ENCODE measurements at places on chromosomes 6 and 20.

- DNase-seq = no peak
Measured at GRCh38 chr20:32443386-32443974, 85.3 kb downstream of the ASXL1 start.

DNA sequence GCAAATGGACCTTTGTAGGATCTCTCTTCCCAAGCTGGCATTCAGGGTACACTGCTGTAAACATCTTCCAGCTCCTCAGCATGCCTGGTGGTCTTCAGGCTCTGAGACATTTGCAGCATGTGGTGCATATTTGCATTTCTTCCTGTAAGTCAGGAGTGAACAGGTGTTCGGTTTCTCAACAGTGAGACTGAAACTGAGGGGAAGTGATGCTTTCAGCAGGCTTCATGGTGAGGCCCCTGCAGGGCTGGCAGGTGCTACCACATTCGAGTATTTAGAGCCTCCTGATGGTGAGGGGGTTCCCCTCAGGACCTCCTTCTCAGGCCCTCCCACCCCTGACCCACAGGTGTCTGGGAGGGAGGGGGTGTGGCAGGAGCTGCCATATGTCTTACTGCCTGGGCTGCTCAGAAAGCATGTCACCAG lies 15.1 kb downstream of the MYBL2 start:
- DNase-seq = no peak

- no peak for DNase-seq
Measured at GRCh38 chr6:105884426-105884825, 201.7 kb upstream of the PRDM1 start.

DNA sequence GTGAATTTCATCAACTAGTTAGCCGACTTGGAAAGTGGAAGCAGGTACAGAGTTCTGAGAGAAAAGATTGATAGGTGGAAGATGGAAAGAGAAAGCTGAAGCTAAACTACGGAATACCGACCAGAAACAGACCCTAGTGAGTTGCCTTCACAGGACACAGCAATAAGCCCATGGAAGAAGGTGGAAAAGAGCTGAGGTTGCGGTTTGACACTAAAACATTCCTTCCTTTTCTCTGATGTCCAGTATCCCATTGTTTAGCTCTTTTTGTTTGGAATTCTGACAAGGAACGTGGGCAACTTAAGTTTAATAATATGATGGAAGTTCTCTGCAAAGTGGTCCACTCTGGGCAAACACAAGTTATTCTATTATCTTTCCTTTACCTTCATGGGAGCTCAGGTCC lies 110.1 kb upstream of the ADTRP start:
- no peak for DNase-seq

- DNase-seq = no peak
Measured at GRCh38 chr6:74282143-74282689, 586.2 kb downstream of the CD109 start.

- no peak for DNase-seq
Measured at GRCh38 chr6:2376429-2377355, 131.3 kb upstream of the GMDS start.

- no peak for DNase-seq
Measured at GRCh38 chr20:21352703-21353102, 44.6 kb downstream of the NKX2-4 start.

- DNase-seq = no peak
Measured at GRCh38 chr6:16876201-16876600, 114.9 kb upstream of the ATXN1 start.

DNA sequence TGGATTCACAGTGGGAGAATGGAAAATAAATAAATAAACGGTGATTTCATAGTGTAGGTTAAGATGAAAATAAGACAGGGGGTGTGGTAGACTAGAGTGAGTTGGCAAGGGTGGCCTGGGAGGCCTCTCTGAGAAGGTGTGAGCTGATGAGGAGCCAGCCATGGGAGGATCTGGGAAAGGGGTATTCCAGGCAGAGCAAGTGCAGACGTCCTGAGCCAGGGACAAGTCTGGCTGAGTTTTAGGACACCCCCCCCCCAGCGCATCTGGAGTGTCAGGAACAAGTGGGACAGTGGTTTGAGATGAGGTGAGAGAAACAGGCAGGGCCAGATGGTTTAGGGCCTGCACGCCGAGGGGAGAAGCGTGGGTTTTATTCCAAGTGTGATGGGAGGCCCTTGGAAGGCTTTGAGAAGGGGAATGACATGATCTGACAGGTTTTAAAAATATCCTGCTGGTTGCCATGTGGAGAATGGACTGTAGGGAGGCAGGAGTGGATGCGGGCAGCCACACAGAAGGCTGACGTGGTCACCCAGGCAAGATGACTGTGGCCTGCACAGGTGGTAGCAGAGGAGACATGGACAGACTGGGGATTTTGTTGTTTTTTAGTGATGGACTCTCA lies 21.1 kb upstream of the CCM2L start:
- DNase-seq = no peak

DNA sequence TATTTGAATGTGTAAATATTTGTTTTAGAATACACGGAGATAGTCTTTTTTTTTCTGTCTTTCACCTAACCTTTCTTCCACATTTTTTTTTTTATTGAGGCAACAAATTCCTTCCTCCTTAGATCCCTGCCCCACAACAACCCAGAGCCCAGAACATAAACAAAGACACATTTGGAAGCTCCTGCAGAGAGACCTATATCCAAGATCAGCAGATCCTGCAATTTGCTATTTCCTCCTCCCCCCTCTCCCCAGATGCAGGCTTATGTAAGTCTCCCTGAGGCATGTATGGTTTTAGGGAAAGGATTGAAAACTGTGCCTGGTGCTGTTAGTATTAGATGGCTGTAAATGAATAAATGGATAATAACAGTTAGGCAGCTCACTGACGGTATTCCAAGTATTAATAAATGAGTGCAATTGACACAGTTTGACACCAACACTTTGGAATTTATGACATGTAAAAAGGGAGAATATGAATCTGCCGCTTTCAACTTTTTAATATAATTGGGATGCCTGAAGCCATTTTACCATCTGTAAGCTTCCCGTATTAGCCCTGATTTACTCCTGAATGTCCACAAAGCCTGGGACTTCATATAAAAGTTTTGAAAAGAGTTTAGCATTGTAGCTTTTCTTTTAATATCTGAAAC lies 608.3 kb upstream of the CITED2 start:
- no peak for DNase-seq

GRCh38 chr20:4108495-4109306 lies 93.3 kb upstream of the RNF24 start:
- peak; percentile 47 for DNase-seq

- DNase-seq = no peak
Measured at GRCh38 chr20:46347841-46348803, 39.8 kb upstream of the CDH22 start.

- DNase-seq = no peak
Measured at GRCh38 chr6:87655824-87656223, 46.2 kb downstream of the AKIRIN2 start.

DNA sequence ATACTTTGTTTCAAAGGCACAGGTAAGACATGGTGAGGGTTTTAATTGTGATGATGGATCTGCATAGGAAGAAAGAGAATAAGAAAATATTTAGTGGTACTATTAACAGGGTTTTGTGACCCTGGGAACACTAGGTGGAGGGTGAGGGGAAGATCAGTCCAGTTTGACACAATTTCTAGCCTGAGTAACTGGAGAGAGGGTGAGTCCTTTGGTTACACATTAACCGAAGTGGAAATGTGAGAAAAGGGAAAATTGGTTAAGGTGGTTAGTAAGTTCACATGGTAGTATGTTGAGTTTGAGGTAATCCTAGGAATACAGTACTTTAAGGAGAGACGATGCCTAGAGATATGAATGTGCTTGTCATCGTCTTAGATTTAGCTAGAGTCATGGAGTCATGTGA lies 54.8 kb upstream of the POU3F2 start:
- DNase-seq = no peak

GRCh38 chr6:25387483-25387882 lies 108.3 kb downstream of the CARMIL1 start:
- DNase-seq = no peak
